ENCODE measurements at places on chromosomes 4 and X.

DNA sequence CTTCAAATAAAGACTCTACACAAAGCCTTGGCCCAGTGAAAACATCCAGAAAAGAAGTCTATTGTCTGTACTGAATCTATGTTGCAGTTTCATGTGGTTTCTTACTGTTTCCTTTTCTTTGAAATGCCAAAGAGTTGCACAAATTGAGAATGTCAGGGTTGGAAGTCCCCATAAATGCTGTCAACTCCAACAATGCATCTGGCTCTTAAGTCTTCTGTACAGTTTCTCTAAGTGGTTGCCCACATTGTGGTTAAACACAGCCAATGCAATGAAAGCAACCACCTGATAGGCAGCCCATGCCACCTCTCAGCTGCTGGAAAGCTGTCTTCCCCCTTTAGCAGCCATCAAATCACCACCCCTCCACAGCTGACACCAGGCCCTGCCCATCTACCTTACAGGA, 67.2 kb upstream of the C1GALT1C1 start:
- DNase-seq, result no peak

- peak; percentile 19 for DNase-seq
Measured at GRCh38 chrX:50081282-50081889, 119.4 kb downstream of the AKAP4 start.

DNA sequence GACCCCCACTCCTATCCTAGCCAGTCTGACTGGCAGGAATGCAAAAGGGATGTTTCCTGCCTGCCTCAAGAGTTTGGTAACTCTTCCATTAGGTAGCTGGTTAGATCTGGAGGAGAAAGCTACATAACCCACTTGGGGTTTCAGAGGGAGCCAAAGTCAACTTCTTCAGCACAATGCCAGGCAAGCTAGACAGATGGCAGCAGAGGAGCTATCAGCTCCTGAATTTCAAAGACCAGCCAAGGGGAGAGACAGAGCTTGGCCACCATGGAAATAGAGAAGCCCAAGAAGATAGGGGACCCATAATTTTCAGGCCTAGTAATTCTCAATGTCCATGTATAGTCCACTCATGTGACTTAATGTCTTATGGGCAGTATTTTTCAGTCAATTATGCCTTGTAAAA, 56.4 kb downstream of the PGRMC1 start:
- no peak for DNase-seq

- DNase-seq, result no peak
Measured at GRCh38 chr4:27050731-27051130, 190.1 kb downstream of the STIM2 start.

DNA sequence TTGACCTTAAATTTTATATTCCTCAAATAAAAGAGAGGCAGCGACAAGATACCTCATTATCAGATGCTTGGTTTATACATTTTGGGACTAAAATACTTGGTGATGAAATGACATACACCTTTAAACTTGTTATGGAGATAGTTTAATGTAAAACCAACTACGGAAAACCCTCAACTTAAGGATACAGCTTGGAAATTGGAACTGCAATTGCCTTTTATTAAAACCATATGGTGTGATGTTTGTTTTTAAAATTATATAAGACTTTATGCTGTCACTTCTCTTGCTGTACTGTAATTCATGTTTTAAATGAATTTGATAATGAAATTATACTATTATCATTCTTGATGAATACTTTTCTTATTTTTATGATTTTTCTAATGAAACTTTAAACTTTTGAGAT, 25.9 kb downstream of the METTL14 start:
- DNase-seq, result no peak

DNA sequence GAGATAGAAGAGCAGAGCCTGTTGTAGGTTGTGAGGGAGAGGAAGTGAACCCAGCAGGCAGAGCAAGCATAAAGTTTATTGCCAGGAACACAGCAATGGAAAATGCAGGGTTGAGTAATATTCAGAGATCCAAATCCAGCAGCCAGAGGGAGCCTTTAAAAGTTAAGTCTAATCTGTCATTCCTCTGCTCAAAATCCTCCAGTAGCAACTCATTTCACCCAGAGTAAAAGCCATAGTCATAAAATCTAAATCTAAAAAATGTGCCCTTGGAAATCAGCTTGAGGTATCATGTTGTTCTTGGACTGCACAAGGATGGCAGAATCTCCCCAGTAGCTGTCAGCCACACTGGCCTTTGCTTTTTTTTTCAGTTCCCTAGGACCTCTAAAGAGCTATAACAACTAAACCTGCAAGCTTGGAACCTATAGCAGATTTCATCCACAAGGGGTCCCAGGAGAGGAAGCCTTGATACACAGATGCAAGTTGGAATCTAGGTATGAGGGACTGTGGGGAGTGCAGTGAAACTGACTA, 62.9 kb upstream of the FRAS1 start:
- DNase-seq, result no peak

- peak; percentile 84 for DNase-seq
Measured at GRCh38 chr4:72567821-72568675, 973 bp downstream of the ADAMTS3 start.

GRCh38 chr4:149870008-149870407, 54.4 kb upstream of the IQCM start:
- no peak for DNase-seq

- DNase-seq, result peak; percentile 27
Measured at GRCh38 chr4:24477919-24478318, 106.4 kb downstream of the DHX15 start.

DNA sequence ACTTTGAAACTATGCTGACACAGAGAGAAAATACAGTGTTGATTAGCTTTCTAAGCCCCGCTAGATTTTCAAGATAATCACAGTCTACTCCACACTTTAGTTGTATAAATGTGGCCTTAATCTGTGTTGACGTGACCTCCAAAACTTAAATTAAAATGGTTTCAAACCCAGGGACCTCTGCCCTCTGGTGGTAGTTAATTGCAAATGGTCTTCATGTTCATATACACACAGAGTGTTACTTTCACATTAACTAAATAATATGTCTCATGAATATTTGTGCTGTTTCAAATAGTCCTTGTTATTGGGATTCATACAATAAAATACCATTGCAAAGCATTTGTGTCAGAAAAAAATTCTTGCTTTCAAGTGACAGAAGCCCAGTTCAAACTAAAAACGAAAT, 64.3 kb downstream of the TASL start:
- no peak for DNase-seq

- peak; percentile 18 for DNase-seq
Measured at GRCh38 chrX:115504167-115504566, 56.8 kb upstream of the PLS3 start.

GRCh38 chr4:11402192-11402591, 26.5 kb downstream of the HS3ST1 start:
- no peak for DNase-seq

DNA sequence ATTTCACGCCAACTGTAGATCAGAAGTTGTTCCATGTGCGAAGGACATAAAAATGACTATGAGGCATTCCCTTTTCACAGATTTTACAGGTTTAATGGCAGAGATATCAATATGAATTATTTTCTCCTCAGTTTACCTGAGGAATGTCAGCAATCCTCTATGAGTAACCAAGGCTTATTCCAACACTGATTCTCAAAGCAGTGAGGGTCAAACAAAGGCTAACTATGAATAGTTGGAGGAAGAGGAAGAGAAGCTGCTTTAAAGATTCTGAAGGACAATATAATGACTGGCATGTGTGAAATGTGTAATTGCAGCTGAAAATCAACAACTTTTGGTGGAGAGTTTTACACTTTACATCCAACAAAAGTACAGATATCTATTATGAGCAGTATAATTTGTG, 29.1 kb downstream of the NAF1 start:
- no peak for DNase-seq

DNA sequence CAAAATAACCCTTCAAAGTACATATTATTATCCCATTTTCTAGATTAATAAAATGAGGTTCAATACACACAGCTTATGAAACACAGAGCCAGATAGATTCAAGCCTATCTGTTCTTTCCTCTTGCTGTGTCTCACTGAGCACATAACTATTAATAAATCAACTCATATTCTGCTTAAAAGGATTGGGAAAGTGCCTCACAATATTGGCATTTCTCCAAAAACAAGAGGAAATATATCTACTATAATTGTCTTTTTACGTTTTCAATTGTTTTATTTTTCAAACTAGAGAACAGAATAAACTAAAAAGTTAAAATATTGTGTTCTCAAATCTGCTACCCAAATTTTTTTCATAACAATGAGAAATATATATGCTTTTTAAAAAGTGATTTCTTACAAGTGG, 15.8 kb downstream of the DCHS2 start:
- DNase-seq, result no peak

DNA sequence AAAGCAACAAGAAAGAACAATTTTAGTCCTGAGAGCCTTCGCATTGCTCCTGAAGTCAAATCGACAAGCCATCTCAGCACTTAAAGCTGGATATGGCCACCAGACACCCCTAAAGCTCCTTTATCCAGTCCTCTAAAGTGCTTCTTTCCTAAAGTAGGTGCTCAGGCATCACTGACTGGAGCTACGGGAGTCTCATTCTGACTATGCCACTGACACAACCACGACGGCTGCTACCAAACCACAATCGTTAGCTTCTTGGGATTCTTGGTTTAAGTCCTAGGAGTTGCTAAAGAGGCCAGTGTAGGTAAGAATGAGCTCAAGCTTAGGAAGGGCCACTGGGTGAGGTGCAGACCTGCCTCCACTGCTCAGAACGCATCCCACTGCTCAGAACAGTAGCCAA, 1.0 kb downstream of the SLC10A6 start:
- no peak for DNase-seq

GRCh38 chr4:115454228-115454627, 340.8 kb upstream of the NDST4 start:
- DNase-seq, result no peak

- no peak for DNase-seq
Measured at GRCh38 chr4:181046809-181047208, 1196.4 kb upstream of the TENM3 start.

DNA sequence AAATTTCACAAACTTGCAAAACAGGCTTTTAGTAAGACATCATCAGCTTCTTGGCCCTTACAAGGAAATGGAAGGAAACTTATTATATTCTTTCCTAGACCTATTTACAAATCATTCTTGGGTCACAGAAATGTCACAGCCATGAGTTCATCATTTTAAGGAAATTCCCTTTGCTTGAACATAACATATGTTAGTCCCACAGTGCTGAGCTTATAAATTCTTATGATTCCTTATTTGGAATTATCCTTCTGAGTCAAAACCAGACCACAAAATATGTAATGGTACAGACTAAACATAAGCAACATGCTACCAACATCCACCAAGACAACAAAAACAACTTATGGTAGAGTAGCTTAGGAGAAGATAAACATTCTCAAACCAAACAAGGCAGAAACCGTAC, 236.9 kb upstream of the CTSO start:
- no peak for DNase-seq

DNA sequence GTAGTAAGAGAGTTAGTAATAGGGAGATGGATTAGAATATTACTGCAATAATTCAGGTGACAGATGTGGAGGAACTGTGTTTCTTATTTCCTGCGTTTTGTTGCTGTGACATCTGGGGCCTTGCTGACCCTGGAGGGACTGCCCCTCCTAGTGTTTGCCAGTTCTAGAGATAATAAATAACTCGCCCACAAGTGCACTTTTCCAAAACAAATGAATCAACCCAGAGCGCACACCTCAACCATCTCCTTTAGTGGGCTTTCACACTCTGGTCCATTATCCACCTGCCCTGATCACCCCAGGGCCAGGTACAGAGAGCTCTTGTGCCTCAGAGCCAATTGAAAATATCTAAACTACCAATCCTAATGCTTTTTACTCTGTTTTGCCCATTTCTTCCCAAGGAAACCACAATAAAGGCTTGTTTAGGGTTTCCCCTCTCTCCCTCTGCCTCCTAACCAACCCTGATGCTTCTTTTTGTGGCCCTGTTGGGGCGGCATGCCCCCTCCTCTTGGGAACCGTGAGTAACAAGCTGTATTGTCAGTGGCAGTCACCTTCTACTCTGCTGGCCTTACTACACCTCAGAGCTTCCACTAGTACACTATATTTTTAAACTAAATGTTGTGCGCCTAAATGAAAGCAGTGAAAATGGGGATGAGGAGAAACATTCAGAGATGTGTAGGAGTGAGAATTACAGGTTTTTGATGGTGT, 270.5 kb downstream of the TENM3 start:
- DNase-seq, result no peak

DNA sequence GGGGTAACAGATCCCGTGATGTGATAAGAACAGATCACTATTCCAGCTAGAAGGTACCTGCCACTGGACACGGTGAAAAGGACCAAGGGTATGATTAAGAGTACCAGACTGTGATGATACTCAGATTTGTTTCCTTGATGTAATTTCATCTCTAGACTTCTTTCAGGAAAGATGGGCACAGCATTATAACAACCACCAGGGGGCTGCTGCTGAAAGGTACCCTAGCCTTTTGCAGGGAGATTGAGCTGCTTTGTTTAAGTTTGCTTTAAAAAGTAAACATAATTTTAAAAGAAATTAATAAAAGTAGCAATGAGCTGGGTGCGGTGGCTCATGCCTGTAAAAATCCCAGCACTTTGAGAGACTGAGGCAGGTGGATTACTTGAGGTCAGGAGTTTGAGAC, 145.4 kb downstream of the EMCN start:
- DNase-seq, result no peak

GRCh38 chrX:98956014-98956413, 1454.1 kb downstream of the PCDH19 start:
- no peak for DNase-seq

GRCh38 chrX:28997706-28998463, 410.6 kb downstream of the IL1RAPL1 start:
- no peak for DNase-seq

- no peak for DNase-seq
Measured at GRCh38 chr4:44493924-44494323, 45.3 kb upstream of the KCTD8 start.

- DNase-seq, result no peak
Measured at GRCh38 chr4:38154681-38155588, 194.7 kb downstream of the PTTG2 start.

DNA sequence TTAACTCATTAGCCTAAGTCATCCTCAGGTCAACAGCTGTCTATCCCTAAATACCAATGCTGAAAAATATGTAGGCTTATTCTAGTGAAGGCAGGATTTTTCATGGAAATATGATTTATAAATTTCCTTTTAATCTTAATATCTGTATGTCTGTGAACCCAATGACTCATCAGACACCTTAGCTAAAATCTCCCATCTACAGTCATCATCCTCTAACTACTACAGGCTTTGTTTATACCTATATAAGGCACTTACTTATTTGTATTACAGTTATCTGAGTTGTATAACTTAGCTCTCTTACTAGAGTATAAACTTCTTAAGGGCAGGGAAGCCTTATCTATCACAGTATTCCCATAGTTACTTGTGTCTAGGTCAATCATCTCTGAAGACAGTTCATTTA, 24.2 kb downstream of the AMMECR1 start:
- no peak for DNase-seq

GRCh38 chrX:2351999-2352995, 148.5 kb downstream of the DHRSX start:
- no peak for DNase-seq

DNA sequence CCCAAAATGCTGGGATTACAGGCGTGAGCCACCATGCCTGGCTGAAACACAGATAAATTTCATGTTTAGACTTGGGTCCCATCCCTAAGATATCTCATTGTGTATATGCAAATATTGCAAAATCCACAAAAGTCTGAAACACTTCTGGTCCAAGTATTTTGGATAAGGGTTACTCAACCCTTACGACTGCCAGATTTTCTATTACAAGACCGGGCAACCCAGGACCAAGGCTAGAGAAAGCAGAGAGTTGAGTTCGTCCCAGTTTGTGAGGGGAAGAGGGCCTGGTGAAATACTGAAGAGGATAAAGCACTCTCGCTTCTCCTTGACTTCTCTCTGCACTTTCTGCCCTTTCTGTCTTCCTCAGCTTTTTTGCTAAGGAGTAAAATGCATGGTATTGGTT, 34.5 kb downstream of the ZFX start:
- no peak for DNase-seq

Measured in uterus (tissue), 4 donors.